ENCODE measurements at places on chromosomes 2 and 18.

GRCh38 chr2:176747928-176748327 lies 464.7 kb upstream of the HNRNPA3 start:
- DNase-seq, result no peak

GRCh38 chr18:7927119-7927518 lies 360.0 kb downstream of the PTPRM start:
- no peak for DNase-seq

DNA sequence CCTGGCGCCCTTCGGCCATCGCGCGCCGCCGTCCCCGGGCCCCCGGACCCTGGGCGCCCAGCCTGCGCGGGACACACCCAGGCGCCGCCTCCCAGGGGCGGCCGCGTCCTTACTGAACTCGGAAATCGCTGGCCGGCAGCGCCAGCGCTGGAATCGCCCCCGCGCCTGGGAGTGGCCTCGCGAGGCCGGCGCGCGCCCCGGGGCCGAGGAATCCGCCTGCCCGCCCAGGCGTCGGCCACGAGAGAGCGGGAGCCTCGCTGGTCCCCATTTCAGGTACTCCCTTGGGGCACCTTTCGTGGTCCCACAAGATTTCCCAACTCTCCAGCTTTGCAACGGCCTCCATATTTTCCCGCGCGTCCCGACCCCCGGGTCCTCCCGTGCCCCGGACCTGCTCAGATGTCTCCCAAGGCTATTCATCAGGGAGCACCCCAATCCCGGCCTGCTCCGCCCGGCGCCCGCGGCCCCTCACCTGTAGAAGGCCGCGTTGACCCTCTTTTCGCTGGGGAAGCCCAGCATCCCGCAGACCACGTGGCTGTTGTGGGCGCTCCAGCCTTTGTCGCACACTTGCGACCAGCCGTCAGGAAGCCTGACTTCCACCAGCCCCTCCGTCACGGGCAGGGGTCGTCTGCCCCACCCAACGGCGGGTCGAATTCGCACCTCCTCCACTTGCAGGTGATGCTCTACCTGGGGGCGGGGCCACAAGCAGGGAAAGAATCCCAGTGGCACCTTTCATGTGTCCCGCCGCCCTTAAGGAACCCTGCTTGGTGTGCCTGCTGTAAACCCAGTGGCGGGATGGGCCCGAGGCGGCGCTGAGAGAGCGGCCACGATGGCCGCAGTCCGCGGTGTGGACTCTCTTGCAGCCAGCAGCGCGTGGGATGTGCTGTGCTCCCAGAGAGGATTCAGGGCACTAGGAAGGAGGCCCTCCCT lies 4.6 kb downstream of the LOXL3 start:
- DNase-seq, result peak; percentile 67

- no peak for DNase-seq
These were observed 64.2 kb downstream of the CCDC150 start for GRCh38 chr2:196703695-196704094.

- no peak for DNase-seq
These were observed 77.0 kb downstream of the ARHGEF33 start for GRCh38 chr2:38966678-38967077.

DNA sequence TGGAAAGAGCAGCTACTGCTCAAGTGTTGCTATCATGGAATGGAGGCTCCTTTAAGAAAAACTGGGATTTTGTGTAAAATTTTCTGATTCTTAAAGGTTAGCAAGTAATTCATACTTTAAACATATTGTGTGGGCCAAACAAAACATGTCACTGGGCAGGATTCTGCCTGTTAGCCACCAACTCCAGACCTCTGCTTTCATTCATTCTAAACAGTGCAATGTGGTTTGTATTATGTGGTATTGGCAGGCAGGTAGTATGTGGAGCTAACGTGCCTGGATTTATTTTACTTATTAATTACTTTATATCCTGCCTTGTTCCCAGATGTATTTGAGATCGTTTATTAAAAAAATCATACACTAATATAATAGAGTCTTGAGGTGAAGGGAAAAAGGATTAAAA lies 1521.3 kb upstream of the ACVR2A start:
- DNase-seq, result no peak

DNA sequence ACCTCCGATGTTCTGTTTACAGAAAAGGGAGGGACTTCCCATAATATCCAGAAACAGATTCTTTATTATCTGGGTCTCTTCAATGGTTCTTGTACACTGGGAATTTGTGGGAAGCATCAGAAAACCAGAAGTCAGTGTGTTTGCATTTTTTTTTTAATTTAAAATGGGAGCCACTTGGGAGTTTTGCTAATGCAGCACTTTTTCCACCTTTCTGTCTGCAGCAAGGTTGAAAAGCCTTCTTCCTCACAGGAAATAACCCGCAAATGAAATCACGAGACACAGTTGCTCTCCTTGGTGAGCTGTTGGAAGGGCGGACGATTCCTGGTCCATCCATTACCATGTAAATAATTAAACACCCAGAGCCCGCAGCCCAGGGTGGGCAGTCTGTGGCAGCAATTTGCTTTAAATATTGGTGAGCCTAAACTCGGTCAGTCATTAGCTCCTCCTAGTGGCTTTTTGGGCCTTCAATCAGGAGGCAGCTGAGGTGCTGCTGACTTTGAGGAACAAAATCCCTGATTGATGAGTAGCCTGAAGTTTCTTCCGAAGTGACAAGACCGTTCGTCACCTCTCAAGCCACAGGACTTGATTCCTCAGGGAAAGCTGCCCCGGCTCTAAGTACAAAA lies 471.5 kb downstream of the EPHA4 start:
- DNase-seq, result peak; percentile 24

GRCh38 chr2:200422532-200423261 lies 87.2 kb downstream of the KCTD18 start:
- DNase-seq, result no peak

DNA sequence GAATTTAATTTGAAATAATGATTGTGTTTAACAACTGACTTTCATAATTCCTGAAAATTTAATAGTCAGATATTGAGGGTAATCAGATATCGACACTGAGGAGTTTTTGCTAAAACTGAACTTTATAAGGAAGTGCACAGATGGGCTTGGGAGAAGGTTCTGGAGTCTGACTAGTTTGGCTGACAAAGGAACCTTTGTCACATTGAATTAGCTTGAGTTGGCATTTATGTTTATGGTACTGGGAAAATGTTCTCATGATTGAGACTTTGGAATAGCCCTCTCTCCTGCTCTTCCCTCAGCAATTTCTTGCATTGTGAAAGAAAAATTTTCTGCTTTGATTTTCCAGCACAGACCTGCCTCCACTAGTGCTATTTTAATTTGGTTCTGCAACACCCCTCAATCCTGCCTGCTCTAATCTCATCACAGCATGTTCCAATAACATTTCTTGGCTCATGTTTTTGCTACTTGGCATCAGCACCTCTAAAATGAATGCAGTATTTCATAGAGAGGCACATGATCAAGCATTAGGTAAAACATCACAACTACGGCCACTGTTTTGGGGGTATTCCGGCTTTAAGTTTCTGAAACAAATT lies 133.9 kb upstream of the FSHR start:
- DNase-seq, result no peak

DNA sequence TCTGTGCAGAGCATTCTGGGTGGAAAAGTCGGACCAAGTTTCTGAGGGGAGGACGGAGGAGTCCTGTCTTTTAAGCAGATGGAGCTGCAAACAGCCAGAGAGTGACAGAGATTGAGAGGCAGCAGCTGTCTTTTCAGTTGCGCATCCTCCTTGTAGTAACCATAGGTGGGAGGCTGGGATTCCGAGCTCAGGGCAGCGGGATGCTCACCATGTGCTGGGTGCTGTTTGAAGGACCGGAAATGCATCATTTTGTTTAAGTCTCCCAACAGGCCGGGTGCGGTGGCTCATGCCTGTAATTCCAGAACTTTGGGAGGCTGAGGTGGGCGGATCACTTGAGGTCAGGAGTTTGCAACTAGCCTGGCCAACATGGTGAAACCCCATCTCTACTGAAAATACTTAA lies 93.4 kb downstream of the AGAP1 start:
- no peak for DNase-seq

GRCh38 chr2:46979571-46979979 lies 64.0 kb upstream of the MCFD2 start:
- no peak for DNase-seq

DNA sequence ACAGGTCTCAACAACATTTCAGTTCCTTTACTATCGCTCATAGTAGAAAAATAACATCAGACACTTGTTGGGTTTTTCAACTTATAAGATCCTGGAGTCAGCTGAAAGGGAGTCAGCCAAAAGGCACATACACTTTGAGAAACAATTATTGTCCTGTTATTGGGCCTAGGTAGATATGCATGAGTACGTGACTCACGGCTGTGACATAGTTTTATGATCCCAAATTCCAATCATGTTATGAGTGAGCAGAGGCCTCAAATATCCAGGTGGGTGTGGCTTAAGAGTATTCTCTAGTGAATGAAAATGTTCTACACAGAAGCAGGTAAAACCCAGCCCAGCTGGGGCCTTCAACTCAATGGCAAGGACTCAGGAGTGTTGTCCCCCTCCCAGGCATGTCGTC lies 27.2 kb downstream of the SERPINB8 start:
- no peak for DNase-seq

GRCh38 chr2:47641366-47641765 lies 141.6 kb upstream of the MSH6 start:
- no peak for DNase-seq

DNA sequence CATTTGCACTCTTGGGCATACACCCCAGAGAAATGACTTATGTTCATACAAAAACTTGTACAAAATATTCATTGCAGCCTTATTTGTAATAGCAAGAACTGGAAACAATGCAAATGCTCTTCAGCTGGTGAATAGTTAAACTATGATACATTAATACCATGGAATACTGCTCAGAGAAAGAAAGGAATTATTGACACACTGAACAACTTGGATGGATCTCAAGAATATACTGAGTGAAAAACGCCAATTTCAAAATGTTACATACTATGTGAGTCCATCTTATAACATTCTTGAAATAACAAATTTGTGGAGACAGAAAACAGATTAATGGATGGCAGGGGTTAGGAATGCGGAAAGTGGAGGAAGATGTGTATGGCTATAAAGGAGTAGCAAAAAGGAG lies 17.2 kb downstream of the LNPK start:
- no peak for DNase-seq

GRCh38 chr2:143294068-143294467 lies 164.8 kb downstream of the ARHGAP15 start:
- DNase-seq, result no peak

GRCh38 chr2:150046211-150046610 lies 441.3 kb downstream of the RND3 start:
- DNase-seq, result no peak

DNA sequence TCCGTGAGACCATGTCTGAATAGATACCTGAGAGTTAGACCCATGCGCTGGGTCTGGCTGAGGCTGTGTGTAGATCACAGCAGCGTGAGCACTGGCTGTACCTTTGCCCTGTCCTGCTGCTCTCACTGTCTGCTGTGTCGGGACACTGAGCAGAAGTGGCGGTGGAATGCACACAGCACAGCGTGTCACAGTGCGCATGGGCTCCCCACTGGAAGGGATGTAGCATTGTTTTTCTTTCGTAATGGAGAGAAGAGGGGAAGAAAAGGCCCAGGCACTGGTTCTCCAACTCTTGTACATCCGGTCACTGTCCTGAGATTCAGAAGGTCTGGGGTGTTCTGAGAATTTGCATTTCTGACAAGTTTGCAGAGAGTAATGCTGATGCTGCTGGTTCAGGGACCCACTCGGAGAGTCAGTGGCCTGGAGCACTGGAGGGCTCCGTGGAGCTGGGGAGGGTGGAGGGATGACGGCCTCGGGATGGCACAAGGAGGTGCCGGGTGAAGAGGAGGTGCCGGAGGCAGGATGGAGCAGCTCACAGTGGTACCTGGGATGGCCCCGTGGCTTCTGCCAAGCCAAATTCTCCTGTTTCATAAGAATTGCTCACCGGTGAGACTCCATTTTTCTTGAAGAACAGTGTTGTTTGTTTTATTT lies 252.8 kb downstream of the LDLRAD4 start:
- no peak for DNase-seq

DNA sequence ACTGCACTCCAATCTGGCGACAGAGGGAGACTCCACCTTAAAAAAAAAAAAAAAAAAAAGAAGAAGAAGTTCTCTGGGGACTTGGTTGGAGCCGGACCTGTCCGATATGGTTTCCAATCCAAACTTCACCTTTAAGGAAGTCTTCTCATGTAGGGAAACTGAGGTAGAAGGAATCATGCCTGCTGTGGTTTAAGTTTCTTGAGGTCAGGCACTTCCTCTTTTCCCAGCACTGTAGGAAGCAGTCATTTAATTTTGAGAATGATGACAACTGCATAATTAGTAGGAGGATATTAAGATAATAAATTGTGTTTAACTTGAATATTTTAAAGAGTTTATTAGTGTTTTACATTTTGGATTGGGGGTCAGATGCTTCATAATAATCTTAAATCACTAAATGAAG lies 62.9 kb downstream of the KCNE4 start:
- no peak for DNase-seq

GRCh38 chr18:36831139-36831538 lies 2.2 kb downstream of the KIAA1328 start:
- no peak for DNase-seq

DNA sequence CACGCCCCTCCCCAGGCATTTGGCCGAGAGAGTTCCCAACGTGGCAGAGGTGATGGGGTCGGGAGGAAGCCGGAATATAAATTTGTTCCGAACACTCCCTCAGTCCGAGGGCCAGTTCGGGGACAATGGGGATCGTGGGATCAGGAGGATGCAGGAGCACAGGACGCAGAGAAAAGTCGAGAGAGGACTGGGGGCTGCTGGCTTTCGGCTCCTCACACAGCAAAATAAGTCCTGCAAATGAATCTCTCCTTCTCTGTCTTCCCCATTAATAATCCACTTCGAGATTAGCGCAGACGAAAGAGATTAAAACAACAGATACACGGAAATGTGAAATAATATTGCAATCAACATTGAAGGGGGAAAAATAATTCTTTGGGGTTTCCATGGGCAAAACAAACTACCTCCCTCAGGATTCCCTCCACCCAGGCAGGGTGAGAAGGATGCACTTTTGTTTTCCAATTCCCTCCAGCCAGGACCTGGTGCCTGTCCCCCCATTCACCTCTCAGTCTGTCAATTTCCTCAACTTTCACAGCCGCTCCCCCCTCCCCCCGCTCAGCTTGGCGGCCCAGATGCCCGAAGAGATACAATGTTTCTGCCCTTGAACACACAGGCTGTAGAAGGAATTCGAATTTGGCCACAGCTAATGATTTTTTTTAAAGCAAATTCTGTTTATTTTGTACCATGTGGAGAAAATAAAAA lies 3.1 kb upstream of the ZEB2 start:
- DNase-seq, result peak; percentile 14

DNA sequence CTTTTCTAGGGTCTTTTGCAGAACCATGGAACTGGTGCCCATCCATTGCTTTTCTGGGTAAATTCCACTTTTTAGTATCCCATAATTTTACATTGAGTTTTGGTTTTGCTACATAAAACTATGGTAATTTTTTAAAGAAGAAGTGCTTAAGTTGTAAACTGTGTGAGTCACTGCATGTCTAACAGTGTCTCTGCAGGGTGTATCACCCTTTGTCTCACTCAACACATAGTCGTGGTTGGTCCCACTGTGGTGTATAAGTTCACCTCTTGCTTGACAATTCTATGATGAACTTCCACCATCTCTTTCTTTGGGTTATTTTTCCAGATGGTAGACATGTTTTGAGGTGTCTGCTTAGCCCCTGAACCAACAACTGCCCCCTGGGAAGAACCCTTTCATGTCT lies 10.5 kb downstream of the SCTR start:
- DNase-seq, result no peak

GRCh38 chr2:37378411-37378810 lies 34.0 kb downstream of the QPCT start:
- no peak for DNase-seq

- no peak for DNase-seq
These were observed 19.5 kb upstream of the PAX8 start for GRCh38 chr2:113298176-113298575.
